ENCODE measurements at places on chromosomes 13 and 19.

DNA sequence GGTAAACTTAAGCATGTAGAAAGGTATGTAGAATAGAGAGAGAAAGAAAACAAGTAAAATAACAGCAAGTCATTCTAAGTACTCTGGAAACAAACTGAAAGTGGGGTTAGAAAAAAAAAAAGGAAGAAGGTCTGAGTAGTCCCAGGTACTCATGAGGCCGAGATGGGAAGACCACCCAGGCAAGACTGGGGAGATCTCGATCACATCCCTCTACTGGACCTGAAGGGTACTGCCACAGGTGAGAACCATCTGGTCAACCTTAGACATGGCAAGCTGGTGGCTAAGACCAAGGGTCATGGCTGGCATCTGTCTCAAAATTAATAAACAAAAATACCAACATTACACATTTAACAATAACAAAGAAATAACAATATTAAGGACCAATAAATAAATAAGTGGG lies 36.3 kb upstream of the ZNF724 start:
- peak; percentile 35 for DNase-seq

DNA sequence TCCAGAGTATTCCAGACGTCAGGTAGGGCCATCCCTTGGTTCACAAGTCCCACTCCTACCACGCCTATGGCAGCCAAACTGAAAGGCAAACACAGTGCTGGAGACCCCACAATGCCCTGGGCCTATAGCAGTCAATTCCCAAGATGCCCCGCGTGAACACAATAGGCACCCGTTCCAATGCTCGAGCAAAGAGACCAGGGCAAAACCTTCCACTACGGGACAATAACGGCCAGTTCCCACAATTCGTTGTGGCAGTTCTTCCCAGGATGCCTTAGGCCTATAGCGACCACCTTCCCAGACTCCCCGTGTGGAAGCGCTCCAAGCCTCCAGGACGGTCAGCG lies 538 bp downstream of the ZNF428 start:
- peak; percentile 55 for DNase-seq

DNA sequence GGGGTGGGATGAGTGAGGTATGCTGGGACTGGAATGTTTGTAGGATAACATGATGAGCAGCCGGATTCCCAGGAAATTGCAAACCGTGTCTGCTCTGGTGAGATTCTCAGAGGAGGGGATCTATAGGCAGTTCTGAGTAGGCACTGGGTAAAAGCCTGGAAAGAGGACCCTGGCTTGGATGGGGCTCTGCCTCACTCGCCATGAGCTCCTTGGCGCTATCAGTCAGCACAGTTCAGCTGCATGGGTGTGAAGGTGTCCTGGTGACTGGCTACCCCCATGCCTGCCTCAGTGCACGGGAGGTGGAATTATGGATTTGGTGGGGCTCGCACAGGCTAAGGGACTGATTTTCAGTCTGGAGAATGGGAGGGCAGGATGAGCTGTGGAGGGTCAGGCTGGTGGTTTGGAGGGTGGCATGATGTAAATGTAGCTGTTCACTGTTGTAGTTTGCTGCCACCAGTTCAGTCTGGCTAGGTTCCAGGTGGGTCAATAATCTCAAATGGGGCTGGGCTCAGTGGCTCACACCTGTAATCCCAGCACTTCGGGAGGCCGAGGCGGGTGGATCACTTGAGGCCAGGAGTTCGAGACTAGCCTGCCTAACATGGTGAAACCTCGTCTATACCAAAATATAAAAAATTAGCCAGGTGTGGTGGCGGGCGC lies 9.2 kb upstream of the ZNF627 start:
- no peak for DNase-seq

GRCh38 chr19:51089786-51090185 lies 7.1 kb upstream of the KLK14 start:
- no peak for DNase-seq

Data from ELR (cell line).